Left forelimb (tissue), 1 donor: ENCODE measurements at places on chromosomes 5 and 9.
A peak's percentile ranks its signal among the peaks of the same experiment; 100 is the strongest.

DNA sequence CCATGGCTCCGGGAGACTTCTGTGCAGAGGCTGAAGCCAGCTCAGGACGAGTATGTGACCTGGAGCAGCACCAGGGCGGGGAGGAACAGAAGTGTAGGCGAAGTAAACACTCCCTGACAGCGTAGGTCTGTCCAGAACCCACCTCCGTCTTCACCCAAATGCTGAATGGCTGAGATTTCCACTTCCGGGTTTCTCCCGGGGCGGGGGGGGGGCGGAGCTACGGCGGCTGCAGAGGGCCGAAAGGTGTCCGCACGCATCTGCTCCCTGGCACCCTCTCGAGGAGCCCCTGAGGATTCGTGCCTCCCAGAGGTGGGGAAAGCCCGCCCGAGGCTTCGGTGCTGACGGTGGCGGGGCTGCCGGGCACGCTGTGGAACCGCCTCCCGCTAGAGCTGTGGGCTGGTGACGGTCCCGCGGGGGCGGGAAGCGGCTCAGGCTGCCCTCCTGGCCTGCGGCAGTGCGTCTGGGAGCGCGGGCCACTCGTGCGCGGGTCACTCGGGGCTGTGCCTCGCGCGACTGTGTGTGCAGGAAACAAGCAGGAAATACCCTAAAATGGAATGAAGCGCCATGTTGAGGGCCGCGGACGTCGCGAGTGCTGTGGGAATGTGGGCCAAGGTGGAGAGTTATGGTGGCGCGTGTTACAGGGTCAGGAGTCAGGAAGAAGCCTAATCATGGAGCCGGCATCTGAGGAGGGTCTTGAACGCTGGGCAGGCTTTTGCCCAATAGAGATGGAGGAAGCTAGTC lies 1425.4 kb downstream of the FOXD4L5 start:
- no peak for DNase-seq

DNA sequence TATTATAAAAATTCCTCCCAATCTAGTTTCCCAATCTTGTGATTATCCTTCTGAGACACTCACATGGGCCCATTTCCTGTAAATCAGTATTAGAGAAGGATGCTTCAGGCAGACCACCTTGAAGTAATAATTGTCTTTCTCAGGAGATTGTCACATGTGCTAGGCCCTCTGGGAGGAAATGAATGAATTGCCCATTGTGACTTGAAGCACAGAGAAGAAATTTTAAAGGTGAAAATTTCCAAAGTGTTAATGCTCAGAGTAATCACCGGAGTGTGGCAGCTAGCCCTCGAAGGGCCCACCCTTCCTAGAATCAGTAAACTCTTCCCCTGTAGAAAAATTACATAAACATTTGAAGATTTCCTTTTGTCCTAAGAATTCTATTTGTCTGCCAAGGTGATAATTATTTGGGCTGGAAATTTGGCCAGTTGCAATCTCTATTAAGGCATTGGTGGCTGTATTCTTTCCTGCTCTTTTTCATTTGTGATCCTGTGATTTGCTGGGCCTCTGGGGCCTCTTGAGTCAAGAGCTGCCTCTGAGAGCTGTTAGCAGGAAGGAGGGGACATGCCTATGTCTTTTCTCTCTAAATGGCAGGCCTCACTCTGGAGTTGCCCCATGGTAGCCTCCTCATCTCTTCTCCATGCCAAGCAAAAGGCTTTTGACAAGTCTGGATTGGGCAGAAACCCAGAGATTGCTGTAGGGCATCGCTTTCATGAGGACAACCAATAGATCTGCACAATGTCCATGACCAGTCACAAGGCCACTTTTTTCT lies 371.5 kb upstream of the ACTBL2 start:
- DNase-seq = no peak

GRCh38 chr9:121743441-121744001 lies 92.1 kb downstream of the DAB2IP start:
- DNase-seq = no peak

- DNase-seq = no peak
These were observed 8.9 kb upstream of the PKD2L2 start for GRCh38 chr5:137880313-137880712.

DNA sequence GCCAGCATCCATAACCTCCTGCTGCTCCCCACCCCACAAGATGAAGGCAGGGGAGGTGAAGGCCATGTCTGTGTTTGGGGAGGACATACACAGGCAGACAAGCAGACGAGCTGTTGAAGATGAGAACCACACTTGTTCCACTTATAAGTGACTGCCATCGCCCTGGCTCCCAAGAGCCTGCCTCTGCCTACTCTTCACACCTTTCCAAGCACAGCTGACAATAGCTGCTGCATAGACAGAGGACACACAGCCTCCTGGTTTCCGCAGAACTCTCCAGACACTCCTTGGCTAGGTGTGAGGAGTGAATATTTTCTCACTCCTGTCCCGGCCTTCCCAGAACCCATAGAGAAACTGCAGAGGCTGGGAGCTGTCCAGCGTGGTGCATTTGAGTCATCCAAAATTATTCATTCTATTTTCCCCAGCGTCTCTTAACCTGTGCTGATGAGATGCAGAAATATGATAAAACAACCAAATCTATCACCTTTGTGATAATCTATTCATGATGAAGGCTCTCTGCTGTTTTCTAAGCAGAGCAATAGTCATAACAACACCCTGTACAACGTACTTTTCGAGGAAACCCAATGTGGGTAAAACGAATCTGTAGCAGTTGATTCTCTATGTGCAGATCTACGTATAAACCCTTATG lies 24.7 kb downstream of the KLF9 start:
- no peak for DNase-seq

GRCh38 chr9:31519011-31519410 lies 865.4 kb upstream of the ACO1 start:
- DNase-seq = no peak

- DNase-seq = no peak
These were observed 11.5 kb upstream of the STK32A start for GRCh38 chr5:147223343-147223742.

DNA sequence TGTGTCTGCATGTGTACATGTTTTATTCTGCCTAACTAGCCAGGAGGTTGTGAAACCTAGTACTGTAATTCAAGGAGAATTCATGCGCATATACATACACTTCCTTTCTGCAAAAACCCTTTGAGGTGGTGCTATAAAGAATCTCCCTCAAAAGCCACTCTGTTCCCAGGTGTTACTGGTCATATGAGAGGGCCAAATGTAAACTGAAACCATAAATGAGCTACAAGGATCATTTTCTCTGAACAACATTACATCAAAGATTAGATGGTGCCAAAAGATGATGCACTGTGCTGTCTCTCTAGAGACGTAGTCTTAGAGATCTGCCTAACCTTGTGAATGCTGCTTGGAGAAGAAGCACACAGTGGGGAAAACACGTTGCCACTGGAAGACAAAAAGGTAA lies 15.7 kb downstream of the NREP start:
- DNase-seq = no peak

- no peak for DNase-seq
These were observed 25.6 kb downstream of the KCNN2 start for GRCh38 chr5:114387433-114387832.

DNA sequence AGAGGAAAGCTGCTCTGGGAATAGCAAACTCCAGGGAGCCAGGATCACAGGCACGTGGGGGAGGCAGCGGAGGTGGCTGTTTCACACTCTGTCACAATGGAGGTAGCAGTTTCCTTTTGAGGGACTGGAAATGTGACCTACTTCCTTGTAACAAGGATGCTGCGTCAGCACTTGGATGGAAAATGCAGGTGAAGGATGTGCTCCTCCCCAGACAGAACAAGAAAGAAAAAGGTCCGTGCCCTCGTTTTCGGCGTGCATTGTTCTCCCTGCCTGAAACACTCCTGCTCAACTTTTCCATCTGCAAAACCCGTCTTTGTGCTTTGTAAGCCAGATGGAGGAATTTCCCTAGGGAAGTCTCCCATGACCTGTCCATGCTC lies 55.1 kb upstream of the SH3PXD2B start:
- peak; percentile 59 for DNase-seq

DNA sequence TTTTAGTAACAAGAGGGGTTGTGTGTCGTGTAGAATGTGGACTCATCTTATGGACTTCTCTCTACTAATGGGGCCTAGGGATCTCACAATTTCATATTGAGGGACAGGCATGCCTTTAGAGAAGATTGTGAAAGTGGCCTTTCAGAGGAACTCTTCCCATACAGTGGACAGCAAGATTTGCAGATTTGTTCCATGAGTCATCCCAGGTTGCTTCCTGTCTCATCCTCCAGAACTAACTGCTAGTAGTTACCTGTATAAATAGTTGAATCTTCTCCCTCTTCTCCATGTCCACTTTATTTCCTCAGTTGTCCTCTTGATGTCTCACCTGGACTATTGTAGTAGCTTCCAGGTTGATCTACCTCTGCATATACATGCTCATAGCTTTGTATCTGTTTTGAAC lies 997.5 kb upstream of the CTNND2 start:
- no peak for DNase-seq

DNA sequence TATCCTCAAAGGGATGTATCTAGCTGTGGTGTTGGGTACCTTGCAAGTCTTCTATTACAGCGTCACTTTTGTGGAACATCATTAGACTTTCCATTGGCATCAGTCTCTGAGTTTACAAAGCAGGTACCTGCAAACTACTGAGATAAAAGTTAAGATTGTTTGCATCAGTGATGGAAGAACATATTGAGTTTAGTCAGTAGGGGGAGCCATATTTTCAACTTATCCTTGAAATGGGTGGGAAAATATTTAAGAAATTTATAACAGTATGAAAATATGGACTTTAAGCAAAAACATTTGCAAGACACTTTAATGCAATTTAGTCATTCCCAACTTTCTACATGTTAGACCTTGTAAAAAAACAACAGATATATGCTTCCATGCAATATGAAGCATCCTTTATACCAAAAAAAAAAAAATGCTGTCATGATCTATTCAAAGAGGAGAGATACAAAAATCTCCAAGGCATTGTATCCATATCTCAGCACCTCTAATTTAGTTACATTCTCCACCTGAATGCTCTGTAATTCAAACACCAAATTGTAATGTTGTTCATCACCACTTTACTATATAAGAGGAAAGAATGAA lies 98.6 kb upstream of the ADAMTS19 start:
- DNase-seq = no peak
